HFF-Myc (cell line): ENCODE measurements at places on chromosomes 4 and X.

- DNase-seq, result no peak
Observed at GRCh38 chr4:147518086-147518485, 37.2 kb downstream of the EDNRA start.

- DNase-seq, result no peak
Observed at GRCh38 chr4:103892586-103892985, 172.8 kb upstream of the TACR3 start.

DNA sequence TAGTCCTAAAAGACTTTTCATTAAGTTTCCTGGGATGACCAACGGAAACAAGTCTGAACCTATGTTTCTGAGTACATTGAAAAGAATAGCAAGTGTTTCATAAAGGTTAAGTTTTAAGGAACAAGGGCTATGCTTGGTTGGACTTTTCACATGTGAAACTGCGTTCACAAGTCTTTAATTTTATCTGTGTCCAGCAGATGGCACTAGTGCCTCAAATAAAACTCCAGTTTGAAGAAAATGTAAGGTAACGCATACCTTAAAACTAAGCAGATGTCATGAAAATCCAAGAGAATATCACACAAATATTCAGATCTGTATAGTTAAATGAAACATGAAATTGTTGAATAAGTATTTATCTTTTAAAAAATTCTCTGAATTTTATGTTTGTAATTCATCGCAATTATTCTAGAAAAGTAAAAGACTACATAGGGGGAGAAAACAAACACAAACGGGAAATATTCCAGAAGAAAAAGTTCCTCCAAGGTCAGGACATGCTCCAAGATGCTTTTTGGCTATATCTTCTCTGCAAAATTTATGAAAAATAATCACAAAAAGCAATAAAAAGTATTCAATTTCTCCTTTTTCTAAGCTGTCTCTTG is 89.6 kb upstream of the MAD2L1 start:
- peak; percentile 20 for DNase-seq

- DNase-seq, result no peak
Observed at GRCh38 chr4:156929386-156930105, 42.1 kb downstream of the PDGFC start.

DNA sequence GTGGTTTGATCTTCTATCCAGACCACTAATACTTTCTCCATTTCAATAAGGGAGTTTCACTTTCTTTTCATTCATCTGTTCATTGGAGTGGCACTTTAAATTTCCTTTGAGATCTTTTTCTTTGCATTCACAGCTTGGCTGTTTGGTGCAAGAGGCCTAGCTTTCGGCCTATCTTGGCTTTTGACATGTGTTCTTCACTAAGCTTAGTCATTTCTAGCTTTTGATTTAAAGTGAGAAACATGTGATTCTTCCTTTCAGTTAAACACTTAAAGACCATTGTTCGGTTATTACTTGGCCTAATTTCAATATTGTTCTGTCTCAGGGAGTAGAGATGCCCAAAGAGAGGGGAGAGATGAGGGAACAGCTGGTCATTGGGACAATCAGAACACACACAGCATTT is 24.3 kb downstream of the CXCL13 start:
- no peak for DNase-seq

- no peak for DNase-seq
Observed at GRCh38 chr4:107066621-107067020, 30.5 kb upstream of the DKK2 start.

- DNase-seq, result no peak
Observed at GRCh38 chr4:71553605-71554004, 214.8 kb downstream of the SLC4A4 start.

GRCh38 chr4:173192375-173193162 is 24.0 kb downstream of the GALNT7 start:
- DNase-seq, result no peak

GRCh38 chr4:16992566-16993225 is 94.3 kb upstream of the LDB2 start:
- no peak for DNase-seq

GRCh38 chr4:10893395-10893794 is 208.8 kb upstream of the CLNK start:
- no peak for DNase-seq

- no peak for DNase-seq
Observed at GRCh38 chr4:166282081-166282770, 409.2 kb downstream of the TLL1 start.

DNA sequence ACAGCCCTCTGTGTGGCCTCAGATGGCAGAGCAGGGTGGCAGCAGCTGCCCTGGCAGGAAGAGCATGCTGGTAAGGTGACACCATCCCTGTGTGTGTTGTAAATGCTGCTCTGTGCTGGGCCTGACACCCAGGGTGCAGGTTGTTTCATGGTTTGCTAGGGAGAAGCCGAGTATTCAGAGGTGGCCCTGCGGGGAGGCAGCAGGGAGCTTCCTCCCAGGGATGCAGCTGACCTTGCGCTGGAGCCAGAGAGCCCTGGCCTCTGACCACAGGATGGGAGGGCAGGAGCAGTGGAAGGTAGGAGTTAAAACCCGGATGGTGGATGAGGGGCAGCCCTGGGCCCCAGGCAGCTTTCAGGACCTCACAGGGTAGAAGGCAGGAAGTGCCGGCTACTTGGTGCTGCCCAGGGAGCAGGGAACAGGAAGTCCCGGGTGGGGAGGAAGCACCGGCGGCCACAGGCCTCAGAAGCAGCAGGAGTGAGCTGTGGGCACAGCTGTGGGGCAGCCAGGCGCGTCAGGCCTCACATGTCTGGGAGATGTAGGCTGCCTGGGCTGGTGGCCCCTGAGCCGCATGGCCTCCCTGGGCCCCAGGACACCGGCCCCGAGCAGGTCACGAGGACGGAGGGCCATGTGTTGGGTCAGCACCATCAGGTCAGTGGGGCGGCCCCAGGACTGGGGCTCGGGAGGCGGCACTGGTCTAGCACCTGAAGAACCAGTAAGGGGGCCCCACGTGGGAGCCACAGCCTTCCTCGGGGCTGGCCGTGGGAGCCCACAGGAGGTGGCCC is 19.1 kb downstream of the SH3BP2 start:
- DNase-seq, result no peak

DNA sequence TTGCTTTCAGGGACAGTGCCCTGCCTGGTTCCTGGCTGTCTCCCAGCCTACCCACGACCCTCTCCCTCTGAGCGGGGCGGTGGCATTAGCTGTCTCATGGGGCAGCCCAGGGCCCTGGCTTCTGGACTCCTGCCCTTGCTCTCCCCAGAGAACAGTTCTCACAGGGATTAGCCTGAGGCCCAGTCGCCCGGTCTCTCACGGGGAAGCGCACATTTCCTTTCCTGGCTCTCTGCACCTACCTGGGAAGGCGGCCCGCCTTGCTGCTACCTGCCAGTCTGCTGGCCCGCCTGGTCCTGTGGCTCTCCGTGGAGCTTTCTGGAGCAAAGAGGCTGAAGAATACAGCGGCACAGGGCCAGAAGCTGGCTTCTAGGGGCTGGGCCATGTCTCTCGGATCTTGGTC is 128.4 kb downstream of the FHDC1 start:
- no peak for DNase-seq

DNA sequence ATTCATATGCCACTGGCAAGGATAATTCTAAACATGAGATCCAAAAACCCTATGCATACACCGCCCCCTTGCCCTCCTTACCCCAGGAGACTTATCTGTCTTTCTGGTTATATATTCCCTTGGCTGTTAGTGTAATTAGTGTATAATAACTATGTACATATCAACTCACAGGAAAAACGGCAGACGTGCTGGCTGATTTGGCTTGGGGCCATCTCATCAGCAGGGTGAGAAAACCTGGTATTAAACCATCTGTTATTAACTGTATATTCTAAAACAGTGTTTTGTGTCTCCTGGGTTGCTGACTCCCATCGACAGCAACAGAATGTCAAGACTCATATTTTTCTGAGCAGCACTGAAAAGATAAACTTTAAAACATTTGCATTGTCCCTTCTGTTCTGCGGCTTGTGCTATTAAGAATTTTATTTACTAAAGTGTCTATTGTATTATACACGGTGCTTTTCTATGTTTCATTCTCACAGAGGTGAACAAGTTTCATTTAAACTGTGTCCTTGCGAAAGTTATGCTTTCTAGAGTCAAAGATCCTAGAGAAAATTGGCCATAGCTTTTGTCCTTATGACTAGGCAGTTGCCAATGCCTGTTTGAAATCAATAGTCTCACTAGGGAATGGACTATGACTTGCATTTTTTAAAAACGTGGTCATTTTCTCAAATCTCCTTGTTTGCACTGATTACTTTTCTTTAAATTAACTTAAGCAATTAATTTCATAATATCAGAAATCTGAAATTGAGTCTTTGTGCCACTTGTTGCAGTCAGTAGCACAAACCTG is 211.5 kb upstream of the MID1 start:
- DNase-seq, result no peak

DNA sequence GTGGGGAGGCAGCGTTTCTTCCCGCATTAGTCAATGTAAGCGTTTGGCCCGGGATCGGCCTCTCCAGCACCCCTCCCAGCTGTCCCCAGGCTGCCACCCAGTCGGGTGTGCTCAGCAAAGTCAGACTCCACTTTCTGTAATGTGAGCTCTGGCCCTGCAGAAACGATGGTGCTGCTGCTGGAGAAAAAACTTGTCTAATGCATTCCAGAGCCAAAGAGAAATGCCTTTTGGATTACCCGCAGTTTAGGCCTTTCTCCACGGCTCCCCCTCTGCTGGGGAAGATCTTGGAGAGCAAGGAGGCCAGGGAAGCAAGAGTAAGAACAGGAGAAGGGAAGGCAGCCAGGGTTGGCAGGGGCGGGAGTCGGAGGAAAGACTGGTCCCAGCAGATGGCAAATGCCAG is 55.2 kb downstream of the ELF4 start:
- DNase-seq, result no peak

GRCh38 chr4:102437111-102437510 is 64.0 kb upstream of the NFKB1 start:
- DNase-seq, result no peak

- no peak for DNase-seq
Observed at GRCh38 chr4:100525686-100526085, 7.9 kb upstream of the EMCN start.
